CD4-positive, CD25-positive, alpha-beta regulatory T cell (primary cell): ENCODE measurements at places on chromosomes 2 and 18.

DNA sequence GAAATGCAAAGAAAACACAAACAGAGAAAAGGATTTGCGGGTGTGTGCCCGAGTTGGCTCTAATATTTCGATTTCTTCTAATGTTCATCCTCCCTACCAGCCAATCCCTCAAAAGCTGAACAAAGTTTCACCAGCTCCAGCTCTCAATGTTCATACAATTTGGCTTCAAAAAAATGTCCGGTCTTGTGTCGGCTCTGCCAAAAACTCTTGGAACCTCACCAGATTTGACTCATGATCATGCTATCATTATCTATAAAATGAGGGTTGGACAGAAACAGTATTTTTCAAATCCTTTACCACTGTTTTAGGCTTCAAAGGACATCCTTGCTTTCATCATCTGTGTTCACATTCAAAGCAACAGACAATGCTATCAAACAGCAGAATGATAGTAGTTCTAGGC lies 88.2 kb downstream of the CRACDL start:
- no peak for DNase-seq

GRCh38 chr2:218983263-218983933 lies 1.6 kb downstream of the FEV start:
- no peak for DNase-seq

DNA sequence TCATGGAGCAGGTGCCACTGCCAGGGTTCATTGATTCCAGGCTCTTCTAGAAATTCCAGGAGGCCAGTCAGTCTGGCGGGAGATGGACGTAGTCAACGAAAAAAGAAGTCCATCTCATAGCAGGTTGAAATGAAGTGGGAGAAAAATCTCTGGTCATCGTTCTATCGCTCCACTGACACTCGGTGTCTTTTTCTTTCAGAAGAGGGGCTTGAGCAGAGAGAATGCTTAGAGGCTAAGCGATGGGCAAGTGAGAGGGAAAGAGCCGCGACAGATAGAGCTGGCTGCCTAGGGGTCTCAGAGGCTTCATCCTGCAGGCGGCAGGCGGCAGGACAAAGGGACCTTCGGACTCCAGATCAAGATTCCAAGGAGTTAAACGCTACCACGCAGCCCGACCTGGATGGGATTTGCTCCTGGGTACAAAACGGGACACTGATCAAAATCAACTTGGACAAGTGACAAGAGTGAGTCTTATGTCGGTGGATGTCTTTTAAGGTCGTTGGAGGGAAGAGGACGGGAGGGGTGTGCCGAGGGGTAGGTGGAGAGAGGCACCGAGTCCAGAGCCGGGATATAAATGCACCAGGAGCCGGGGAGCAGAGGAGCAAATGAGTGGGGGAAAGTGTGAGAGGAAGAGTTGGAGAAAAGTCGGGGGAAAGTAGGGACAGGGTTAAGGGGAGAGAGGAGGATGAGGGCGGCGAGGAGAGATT lies 677 bp upstream of the TMEM178A start:
- no peak for DNase-seq

GRCh38 chr18:52277785-52278184 lies 62.2 kb upstream of the DCC start:
- no peak for DNase-seq

GRCh38 chr2:189799531-189799930 lies 15.3 kb downstream of the PMS1 start:
- no peak for DNase-seq

- no peak for DNase-seq
Observed at GRCh38 chr2:208280234-208280633, 14.2 kb downstream of the PIKFYVE start.

GRCh38 chr2:214503568-214503967 lies 92.7 kb downstream of the VWC2L start:
- no peak for DNase-seq

GRCh38 chr2:105544591-105545377 lies 145.9 kb upstream of the FHL2 start:
- no peak for DNase-seq

DNA sequence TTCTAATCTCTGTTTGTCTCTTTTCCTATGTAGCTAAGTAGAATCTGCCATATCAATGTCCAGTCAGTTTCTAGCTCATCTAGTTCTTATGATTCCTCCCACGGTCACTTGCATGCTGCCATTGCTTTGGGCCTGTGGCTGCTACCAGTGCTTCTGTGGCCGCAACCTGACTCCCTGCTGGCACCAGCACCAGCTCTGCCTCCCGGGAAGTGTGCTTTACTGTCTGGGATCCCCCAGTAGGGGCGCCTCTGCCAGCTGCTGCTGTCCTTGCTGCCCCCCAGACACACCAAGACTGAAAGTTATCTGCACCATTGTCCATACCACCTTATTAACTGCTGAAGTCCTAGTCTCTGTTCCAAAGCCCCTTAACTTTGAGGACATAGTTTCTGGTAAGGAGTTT lies 56.3 kb downstream of the RAPGEF4 start:
- DNase-seq: no peak
